ENCODE measurements at places on chromosomes 2 and 18.

- no peak for DNase-seq
Observed at GRCh38 chr2:46311651-46312223, 14.5 kb downstream of the EPAS1 start.

- no peak for DNase-seq
Observed at GRCh38 chr2:102050854-102051391, 59.2 kb downstream of the IL1R2 start.

GRCh38 chr18:5961097-5961827 lies 65.9 kb upstream of the TMEM200C start:
- no peak for DNase-seq

DNA sequence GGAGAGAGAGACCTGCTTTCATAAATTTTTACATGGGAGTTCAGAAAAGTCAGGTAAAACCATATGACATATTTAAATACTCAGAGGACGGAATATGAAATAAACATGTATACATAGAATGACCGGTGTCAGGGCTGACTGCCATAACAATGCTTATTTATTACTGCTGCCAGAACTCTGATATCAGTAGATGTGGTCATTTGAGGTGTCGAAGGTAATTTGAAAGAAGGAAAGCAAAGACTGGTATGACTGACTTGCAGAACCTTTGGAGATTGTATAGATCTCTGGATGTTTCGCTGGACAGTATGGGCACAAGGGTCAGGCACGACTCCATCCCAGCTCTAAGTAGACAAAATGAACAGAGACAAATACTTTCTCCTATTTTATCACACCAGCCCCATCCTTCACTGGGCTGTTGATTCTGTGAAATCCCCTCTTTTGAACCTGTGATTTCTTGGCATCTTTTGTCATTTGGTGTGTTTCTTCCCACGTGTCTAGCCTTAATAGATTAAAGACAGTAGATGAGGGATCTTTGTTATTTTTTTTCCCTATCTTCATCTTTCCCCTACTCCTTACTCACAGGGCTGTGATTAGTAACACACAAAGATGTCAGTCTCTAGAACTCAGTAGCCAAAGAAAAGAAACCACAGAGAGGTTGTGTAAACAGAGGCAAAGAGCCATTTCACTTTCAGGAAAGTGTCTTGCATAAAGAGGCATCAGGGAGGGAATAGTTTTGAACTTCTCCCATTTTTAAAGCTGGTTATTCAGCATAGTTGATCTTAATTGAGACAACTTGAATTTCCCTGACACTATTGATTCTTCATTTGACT lies 61.6 kb downstream of the ICOS start:
- no peak for DNase-seq

GRCh38 chr2:196677404-196677803 lies 37.9 kb downstream of the CCDC150 start:
- DNase-seq, result no peak

DNA sequence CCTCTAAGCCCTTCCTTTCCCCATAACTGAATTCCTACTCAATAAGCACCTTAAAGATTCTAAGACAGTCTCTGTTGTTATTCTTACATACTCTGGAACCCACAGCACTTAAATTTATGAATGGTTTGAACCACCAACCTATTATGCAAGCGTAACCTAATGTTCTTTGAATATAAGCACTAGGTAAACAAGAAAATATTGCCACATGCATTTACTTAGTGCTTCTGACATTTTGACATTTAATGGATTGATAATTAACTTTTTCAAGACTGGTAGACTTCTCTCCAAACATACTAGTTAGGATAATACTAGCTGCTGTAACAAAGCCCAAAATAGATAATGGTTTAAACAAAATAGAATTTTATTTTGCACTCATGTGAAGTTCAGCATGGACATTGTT lies 164.8 kb downstream of the ARHGAP15 start:
- DNase-seq, result no peak

GRCh38 chr2:118841450-118841827 lies 6.0 kb downstream of the EN1 start:
- no peak for DNase-seq
